Activated T-helper 1 cell treated with anti-CD3 and anti-CD28 coated beads, Interleukin-2, amount 50 U/mL, for 16 hours (primary cell): ENCODE measurements at places on chromosomes 6 and 20.

GRCh38 chr20:57919049-57919448, 209.2 kb upstream of the PMEPA1 start:
- no peak for DNase-seq

DNA sequence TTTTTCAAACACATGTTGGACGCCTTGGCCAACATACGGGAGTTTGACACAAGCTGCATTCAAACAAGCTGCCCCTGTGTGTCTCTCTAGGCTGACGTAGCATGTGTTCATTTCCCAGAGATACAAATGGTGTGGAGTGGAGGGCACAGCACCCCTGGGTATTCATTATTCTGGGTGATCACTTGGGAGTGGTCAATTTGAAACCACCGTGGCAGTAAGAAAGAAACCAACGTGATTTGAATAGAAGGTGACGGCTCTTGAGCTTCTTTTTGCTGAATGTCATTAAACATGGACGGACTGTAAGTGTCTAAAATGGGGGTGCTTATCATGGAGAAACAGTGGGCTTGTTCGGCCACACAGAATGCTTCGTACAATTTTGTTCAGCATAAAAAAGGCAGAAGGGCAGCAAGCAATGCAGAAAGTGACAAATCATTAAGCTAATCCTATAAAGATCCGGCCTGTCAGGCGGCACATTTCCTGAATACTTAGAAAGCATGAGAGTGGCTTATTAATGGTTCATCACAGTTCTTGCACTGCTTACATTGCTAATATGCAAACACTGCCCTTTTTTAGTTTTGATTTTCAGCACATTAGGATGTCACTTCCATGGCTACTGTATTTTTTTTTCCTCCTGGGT, 1261.9 kb upstream of the CITED2 start:
- DNase-seq, result no peak

DNA sequence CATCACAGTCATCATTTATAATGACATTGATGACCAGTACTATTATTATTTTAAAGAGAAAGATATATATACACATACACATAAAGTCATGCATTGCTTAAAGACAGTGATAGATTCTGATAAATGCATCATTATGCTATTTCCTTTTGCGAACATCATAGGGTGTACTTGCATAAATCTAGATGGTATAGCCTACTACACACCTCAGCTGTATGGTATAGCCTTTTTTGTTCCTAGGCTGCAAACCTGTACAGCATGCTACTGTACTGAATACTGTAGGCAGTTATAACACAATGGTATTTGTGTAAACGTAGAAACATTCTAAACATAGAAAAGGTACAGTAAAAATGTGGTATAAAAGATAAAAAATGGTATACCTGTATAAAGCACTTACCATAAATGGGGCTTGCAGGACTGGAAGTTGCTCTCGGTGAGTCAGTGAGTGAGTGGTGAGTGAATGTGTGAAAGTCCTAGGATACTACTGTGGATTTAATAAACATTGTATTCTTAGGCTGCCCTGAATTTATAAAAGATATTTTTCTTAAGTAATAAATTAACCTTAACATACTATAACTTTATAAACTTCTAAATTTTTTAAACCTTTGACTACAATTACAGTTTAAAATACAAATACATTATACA, 23.9 kb downstream of the QKI start:
- no peak for DNase-seq

DNA sequence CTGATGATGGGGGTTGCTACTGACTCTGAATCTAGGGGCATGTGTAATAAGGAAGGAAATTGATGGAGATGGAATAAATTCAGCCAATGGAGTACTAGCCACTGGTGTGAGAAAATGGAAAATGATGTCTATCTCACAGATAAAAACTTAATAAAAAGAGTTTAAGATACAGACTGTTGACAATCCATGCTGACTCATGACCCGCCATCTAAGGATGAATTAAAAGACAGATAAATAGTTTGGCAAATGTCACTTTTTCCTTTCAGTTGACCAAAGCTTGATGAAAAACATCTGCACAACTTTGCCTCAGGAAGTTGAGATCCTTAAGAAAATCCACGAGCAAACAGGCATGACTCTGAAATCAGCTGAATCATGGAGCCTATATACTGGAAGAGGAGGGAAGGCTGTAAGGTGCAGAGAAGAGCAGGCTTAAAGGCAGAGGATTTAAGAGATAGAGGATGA, 82.6 kb upstream of the BMP5 start:
- no peak for DNase-seq

DNA sequence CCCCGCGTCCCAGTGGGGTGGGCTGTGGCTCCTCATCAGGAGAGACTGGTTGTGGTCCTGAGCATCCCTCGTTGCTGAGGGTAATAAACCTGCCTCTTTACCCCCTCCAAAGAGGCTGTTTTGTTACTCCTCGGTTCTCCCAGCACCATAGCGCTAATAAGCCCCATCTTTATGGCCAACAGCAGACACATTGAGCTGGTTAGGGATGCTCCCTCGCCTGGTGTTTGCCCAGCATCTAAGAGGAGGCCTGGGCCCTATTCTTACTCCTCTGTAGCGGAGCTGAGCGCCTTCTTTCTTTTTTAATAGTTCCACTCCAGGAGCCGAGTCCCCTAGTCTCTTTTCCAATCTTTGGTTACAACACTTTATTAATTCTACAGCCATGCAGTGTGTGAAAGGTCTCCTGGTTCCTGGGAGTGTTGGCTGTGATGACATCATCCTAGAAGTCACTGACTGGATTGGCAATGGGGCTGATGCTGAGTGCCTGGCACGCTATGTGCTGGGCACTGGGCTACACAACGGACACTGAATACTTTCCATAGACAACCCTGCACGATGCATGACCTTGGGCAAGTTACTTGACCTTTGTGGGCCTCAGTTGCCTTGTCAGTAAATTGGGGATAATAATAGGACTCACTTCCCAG, 50.6 kb upstream of the CCDC167 start:
- DNase-seq, result no peak

- DNase-seq, result no peak
Observed at GRCh38 chr6:114520976-114521375, 178.2 kb upstream of the HS3ST5 start.

DNA sequence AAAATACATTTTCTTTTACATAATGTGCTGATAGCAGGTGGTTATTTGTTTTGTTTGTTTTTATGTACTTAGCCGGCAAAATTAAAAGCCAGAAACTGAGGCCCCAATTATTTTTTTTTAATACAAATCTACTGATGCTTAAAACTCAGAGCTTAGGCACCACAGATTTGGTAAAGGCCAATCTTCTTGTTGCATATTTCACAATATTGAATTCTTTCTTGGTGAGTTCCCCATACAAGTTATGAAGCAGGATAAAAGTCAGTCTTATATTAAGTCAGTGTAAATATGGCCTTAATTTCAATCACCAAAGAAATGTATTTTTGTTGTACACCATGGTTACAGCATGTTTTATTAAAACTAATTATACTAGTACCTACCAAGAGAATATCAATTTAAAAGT, 16.3 kb upstream of the ZDHHC14 start:
- no peak for DNase-seq

DNA sequence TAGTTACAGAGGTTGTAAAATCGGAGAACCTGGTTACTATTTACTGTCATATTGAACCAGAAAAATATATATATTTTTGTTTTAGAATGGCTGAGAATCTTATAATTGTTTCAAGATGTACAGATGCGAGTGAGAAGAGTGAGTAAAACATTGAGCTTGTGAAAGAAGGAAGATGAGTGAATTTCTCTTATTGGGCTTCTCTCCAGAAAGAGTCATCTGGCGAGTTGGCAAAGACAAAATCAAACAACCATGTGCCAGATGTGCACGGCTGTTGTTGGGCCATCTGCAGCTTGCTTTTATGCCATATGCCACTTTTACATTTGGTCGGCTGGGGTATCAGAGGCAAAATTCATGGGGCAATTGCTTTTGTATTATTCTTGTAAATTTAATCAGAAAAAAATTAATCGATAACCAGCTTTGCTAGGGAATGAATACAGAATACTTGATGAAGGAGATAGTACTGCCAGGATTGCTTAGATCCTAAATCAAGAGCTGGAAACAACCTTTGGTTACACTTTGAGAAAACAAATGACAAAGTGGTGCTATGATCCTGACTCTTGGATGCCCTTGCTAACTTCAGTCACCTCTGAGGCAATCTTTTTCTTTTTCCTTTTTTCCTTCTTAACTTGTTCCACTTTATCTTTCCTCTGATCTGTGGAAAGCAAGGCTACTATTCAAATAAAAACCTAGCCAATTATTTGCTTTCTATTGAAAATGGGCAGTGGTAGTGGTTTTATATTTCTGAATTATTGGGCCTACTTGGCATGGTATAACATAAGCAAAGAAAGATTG, 97.1 kb upstream of the GRIK2 start:
- no peak for DNase-seq

DNA sequence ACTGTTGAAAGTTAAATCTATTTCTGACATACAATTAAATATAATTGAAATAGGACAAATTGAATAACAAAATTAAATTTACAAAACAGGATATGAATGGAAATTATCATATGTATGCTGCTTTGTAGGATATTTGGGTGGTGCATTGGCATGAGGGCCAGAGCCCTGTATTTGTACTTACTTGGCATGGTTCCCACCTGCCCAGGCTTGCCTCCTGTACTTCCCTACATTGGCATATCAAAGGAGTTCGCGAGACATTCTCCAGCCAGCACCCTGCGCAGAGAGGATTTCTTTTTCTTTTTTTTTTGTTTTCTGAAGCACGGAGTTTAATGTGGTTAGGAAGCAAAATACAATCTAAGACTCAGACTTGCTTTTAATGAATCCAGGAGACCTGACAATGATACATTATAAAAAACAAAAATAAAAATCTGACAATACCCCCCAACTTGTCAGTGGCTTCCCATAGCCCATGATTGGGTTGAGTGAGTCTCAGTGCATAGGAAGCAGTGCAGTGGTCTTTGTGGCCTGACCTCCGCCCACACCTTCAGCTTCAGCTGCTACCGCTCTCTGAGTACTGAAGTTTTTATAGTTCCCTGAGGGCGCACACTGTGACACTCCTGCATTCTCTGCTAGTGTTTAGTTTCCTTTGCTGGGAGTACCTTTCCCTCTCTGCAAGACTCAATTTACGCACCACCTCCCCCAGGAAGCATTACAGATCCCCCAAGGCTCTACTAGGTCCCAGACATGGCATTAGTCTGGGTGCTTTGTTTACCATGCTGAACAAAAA, 440.8 kb downstream of the UTRN start:
- DNase-seq, result no peak

GRCh38 chr6:6085928-6086668, 79.4 kb upstream of the NRN1 start:
- no peak for DNase-seq

GRCh38 chr20:34637245-34638038, 39.5 kb downstream of the PIGU start:
- DNase-seq, result no peak

DNA sequence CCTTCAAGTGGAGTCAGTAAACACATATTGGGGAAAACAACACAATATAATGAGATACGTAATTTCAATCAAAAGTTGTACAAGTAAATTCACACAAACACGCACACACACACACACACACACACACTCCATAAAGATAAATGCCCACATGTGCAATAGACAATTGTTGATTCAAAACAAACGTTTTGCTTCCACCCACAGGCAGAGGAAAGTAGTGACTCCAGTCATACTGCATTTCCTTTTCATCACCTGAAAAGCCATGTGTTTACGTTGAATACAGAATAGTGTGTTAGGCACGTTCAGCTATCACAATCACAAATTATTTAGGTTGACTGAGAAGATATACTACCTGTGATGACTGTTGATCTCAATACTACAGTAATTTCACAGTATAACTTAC, 443.8 kb upstream of the MANEA start:
- no peak for DNase-seq

- no peak for DNase-seq
Observed at GRCh38 chr6:20483887-20484497, 50.3 kb upstream of the CDKAL1 start.

GRCh38 chr6:149129371-149130077, 188.0 kb upstream of the TAB2 start:
- no peak for DNase-seq

GRCh38 chr6:66662721-66663507, 955.9 kb upstream of the EYS start:
- no peak for DNase-seq

GRCh38 chr6:145028144-145028818, 707.0 kb downstream of the EPM2A start:
- no peak for DNase-seq

DNA sequence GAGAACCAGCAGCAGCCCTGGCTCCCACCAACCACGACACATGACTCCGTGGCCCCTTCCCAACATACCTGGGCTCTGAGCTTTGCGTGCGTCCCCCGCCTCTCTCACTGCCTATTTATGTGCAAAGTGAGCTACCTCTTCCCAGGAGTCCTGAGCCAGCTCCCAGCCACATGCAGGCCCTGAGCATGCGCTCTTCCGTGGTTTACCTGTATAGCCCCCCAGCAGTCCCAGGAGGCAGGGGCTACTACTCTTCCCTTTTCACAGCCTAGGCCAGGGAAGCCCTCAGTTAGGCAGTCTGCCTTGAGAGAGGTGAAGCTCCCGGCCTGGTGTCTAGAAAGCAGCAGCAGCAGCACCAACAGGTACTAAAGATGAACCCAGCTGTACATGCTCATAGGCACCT, 114.8 kb upstream of the CDYL start:
- DNase-seq, result no peak

GRCh38 chr20:4942331-4942730, 59.0 kb downstream of the SLC23A2 start:
- DNase-seq, result no peak

DNA sequence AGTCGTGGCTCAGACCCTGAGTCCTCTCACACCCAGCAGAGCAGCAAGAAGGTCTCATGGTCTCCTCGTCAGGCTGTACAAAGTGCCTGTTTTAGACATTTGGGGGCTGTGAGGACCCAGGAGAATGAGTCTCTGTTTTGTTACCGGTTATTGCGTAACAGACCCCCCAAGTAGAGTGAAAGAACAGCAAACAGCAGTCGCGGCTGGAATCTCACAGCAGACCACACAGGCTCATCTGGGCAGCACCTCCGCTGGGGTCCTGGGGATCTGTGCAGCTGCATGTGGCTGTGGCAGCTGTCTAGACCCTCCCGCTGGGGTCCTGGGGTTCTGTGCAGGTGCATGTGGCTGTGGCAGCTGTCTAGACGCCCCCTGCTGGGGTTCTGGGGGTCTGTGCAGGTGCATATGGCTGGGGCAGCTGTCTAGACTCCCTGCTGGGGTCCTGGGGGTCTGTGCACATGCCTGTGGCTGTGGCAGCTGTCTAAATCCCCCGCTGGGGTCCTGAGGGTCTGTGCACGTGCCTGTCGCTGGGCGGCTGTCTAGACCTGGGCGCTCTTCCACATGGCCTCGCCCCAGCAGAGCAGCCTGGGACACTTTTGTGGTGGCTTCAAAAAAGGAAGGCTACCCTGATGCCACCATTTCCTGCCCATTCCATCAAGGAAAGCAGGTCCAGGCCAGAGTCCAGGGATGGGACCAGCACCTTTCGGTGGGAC, 24.7 kb downstream of the ENTPD6 start:
- no peak for DNase-seq

- DNase-seq, result no peak
Observed at GRCh38 chr6:126937426-126937825, 181.0 kb upstream of the RSPO3 start.
